ENCODE measurements at places on chromosomes 13 and 19.

DNA sequence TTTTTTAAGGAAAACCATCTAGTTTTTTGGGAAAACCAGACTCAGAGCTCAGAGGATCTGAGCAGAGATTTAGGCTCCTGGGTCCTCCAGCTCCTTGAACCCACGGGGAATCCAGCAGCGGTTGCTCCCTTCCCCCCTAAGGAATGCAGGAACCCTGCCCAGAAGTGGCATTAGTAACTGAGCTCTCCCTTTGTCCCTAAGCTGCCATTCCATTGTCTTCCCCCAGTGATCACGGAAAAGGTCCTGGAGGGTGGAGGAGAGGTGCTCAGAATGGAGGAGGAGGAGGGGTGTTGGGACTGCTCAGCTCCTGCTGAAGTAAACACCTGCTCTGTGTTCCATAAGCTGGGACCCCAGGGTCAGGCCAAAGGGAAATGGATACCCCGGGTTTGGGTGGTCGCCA is 16.8 kb upstream of the OR1M1 start:
- DNase-seq, result no peak

GRCh38 chr19:3620817-3621547 is 5.6 kb downstream of the CACTIN start:
- DNase-seq, result no peak

- DNase-seq, result no peak
Measured at GRCh38 chr13:30172593-30173302, 134.6 kb downstream of the KATNAL1 start.

GRCh38 chr13:113663934-113664333 is 3.1 kb upstream of the GRK1 start:
- no peak for DNase-seq

DNA sequence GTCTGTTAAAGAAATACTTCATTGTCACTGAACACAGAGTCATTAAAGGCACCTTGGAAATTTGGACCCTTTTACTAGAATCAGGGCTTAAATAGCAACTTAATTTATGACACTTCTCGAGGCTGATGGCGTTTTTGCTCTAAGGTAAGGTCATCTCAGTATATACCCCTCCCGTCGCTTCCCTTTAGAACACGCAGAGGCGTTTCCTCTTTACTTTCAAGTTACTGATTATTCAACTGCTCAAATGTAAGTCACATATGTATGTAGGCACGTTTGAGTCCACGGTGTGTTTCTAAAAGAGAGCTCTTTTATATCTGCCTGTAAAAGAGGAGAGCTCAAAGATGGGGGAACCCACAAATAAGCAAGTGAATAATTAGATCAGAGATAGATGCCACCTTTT is 181.5 kb downstream of the TSHZ3 start:
- DNase-seq, result no peak

- no peak for DNase-seq
Measured at GRCh38 chr13:41645331-41645730, 188.0 kb downstream of the RGCC start.

- no peak for DNase-seq
Measured at GRCh38 chr13:83691966-83692365, 190.3 kb downstream of the SLITRK1 start.

All from NCI-H2171 (cell line).